ENCODE measurements at places on chromosomes 7 and 10.

GRCh38 chr7:117012696-117013095 is 59.4 kb downstream of the ST7 start:
- DNase-seq: no peak

DNA sequence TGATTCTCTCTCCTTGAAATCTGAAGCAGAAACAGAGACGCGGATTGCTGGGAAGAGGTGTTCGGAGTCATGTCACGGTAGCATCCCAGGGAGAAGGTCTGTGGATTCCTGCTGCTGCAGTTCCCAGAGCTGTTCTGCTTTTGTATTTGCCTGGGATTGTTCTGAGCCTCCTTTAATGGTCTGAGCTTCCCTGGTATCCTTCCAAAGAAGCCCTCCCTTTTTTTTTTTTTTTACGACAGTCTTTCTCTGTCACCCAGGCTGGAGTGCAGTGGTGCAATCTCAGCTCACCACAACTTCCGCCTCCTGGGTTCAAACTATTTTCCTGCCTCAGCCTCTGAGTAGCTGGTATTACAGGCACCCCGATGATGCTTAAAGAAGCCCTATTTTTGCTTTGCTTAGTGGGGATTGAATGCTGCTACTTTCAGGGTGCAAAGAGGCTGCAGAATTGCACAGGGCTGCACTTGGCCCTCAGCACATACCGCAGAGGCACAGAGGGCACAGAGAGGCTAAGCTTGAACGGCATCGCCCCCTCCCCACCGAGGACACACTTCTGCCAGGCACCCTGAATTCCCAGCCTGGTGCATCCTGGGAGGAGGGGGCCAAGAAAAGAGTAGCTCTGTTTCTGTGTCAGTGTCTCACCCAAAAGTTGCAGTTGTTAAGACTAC is 208.6 kb upstream of the GALNT17 start:
- no peak for DNase-seq

DNA sequence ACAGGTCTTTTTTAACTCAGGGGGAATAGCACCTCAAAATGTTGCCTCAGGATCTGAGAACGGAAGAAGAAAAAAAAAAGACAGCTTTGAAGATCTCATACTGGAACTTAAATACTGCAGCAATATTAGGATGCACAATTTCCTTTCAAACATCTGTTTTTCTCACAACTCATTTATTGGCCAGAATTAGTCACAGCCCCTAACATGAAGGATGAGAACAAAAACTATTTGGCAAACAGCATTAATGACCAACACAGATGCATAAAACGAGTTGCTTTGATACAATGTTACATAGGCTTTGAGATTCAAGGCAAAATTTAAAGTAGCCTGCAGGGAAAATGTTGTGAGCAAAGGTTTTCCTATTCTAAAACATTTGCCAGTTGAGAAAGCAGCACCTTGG is 36.5 kb downstream of the JMJD1C start:
- DNase-seq: no peak

DNA sequence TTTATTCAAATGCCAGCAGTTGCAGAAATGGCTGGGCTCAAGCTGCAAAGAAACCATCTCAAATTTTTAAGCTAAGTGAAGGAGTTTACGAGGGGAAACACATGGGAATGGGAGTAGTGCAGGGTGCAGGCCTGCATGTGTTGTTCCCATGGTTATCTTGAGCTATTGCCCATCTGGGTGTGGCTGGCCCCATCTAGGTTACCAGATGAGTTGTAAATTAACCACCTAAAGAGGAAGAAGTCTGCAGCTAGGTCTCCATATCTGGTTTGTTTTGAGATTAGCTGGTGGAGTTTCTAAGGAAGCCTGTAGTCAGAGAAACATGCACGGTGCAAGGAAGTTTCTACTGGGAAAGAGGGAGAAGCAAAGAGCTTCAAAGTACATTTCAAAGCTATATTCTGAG is 23.3 kb upstream of the STEAP2 start:
- DNase-seq: no peak

DNA sequence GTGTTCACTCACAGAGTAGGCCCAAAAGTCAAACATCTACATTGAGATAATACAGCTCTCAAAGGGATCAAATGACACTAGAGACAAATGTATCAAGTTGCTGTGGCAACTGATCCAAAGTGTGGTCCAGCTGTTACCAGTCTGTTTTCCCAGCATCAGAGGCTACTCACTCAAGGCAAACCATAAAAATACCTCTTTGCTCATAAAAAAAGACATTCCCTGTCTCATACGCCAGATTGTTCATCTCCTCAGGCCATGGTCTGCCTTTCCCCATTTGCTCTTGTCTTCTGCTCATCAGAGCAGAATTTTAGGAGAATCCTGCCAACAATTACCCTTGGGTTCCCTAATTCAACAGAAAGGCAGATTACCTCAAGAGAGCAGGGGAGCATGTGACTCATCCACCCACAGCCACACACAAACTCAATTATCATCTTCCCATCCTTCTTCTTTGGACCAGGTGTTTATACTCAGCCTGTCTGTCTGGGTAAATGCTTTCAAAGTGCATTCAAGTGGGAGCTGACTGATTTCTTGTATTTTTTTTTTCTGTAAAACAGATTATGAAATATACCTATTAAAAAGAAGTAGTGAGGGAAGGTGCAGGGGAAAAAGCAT is 226.5 kb upstream of the HPS1 start:
- DNase-seq: no peak

- no peak for DNase-seq
Observed at GRCh38 chr10:129048513-129048912, 418.5 kb upstream of the MGMT start.

DNA sequence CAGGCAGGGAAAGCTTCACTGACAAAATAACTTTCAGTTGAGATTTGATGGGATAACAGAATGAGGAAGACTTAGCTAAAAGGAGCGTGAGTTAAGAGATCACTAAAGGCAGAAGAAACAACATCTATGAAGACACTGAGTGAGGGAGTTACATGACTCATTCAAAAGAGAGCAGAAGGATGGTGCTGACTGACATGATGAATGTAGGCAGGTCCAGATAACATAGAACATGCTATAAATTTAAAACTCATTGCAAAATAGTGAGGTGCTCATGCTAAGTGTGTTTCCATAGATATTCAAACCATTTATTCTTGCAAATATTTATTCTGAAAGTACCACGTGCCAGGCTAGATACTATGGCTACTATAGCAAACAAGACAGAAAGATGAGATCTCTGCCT is 116.4 kb upstream of the DGKB start:
- no peak for DNase-seq

DNA sequence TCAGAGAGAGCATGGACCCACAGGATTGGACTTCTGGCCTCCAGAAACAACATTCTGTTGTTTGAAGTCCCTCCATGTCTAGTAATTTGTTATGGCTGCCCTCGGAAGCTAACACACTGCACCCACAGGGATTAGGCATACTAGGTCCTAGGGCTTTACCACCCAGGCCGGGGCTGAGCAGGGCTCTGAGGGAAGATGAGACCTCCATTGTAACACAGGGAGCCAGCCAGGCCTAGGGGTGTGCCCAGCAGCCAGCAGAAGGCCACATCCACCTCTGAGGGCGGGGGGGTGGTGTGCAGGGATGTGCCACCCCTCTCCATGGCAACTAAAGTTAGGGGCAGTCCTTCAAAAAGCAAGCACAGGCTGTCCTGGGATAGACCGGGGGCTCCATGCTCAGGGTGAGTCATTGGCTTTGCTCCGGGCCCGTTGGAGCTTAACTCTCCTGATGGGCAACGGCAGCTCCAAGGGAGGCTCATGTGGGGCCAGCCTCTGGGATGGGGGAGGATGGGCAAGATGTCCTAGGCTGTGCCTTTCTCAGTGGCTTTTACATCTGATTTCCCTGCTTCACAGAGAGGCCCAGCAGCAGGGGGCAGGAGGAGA is 96.6 kb upstream of the GPR26 start:
- DNase-seq: no peak

- DNase-seq: no peak
Observed at GRCh38 chr10:78913219-78914059, 155.3 kb upstream of the ZMIZ1 start.

- no peak for DNase-seq
Observed at GRCh38 chr10:55398497-55398882, 597.5 kb upstream of the PCDH15 start.

- no peak for DNase-seq
Observed at GRCh38 chr10:124123156-124123555, 29.8 kb upstream of the CHST15 start.

DNA sequence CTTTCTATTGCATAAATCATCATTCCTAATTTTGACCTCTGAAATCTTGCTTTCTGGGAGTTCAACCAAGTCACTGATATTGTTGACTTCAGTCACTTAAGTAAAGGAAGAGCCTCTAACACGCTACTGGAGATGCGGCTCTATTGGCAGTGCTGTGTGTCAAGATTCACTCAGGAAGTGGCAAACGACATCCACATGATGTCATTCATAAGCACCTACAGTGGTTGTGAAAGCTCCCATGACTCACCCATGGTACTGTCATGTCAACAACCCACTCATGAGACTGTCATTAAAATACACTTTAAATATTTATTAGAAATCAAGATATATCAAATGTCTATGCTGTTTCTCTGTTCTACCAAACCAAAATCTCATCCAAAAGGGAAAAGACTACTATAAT is 52.5 kb upstream of the LHFPL3 start:
- DNase-seq: no peak

- no peak for DNase-seq
Observed at GRCh38 chr7:124856299-124856888, 73.2 kb downstream of the POT1 start.

DNA sequence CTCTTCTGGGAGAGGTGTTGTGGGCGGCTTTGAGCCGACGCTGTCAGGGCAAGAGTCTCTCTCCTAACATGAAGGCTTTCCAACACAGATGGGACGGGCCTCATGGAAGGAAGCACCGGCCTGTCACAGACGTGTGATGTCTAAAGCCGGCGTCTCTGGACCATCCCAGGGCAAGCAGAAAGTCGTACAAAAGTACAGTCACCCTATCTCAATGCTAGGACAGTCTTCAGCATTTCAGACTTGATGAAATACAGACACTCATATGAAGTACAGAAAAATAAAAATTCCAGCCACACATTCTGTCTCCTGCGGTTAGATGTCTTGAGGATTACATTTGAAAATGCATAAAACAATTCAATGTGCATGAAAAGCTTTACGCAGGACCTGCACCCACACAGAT is 30.6 kb downstream of the CYP2W1 start:
- DNase-seq: no peak

DNA sequence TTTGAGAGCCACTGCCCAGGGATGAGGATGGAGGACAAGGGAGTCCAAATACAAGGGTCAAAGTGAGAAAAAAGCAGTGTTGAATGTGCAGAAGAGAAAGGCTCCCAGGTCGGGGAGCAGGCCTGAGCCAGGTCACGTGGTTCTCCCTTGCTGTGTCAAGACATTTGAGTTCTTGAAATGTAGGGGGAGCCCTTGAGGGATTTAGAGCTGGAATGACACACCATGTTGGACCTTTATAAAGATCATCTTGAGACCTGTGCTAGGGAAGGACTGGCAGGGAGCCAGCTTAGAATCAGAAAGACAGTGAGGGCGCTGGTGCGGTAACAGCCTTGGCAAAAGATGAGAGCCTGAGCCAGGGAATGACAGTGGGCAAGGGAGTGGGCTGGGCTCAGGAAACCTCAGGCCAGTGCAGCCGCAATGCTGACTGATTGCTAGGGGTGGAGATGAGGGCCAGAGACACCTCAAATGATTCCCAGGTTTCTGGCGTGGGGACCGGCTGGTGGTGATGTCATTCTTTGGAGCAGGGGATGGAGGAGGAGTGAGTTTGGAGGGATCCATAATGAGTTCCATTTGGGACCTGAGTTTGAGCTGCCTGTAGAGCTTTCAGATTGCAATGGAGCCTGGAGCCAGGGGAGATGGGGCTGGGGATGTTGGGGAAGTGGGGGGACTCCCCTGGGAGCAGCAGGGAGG is 120.1 kb downstream of the PTPN20 start:
- no peak for DNase-seq

DNA sequence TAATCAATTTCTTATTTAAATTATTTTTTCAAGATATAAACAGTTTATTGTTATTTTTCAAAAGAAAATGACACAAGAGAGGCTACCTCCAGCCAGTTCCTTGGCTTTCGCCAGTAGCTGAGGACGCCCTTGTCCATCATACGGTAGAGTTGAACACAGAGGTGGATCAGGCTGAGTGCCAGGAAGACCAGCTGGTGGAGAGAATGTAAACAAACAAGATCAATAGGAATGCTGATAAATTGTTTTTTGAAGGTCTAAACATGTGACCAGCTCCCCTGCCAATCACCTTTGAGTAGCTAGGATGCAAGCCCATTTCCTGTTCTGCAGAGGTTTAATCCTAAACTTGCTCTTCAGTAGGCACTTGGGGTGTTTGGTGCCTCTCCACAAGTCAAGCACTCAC is 138.9 kb downstream of the PKD1L1 start:
- no peak for DNase-seq

DNA sequence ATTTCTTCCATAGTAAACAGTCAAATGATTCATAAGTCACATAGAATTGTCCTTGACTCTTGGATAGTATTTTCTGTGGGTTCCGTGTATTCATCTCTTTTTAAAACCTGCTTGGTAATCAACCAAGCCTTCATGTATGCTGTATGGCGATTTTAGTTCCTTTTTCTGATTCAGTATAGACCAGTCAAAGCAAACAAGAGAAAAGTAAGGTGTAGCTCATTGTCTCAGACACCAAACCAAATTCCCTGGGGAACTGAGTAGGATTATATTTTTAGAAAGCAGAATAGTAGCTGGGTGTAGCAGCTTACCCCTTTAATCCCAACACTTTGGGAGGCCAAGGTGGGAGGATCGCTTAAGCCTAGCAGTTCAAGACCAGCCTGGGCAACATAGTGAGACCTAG is 240.5 kb downstream of the BBS9 start:
- no peak for DNase-seq

DNA sequence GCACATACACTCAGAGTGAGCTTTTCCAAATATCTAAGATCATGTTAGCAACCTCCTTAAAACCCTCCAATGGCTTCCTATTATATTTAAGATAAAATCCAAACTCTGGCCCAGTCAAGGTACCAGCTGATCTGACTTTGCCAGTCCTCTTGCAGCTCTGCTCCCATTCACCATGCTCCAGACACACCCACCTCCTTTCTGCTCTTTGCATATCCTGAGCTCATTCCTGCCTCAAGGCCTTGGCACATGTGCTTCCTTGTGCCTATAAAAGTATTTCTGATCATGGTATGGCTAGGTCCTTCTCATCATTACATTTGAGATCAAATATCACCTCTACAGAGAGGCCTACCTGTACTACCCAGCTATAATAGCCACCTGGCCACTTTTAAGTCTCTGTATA is 27.5 kb downstream of the XPNPEP1 start:
- DNase-seq: no peak

- DNase-seq: no peak
Observed at GRCh38 chr7:20513897-20514296, 101.6 kb upstream of the ABCB5 start.

DNA sequence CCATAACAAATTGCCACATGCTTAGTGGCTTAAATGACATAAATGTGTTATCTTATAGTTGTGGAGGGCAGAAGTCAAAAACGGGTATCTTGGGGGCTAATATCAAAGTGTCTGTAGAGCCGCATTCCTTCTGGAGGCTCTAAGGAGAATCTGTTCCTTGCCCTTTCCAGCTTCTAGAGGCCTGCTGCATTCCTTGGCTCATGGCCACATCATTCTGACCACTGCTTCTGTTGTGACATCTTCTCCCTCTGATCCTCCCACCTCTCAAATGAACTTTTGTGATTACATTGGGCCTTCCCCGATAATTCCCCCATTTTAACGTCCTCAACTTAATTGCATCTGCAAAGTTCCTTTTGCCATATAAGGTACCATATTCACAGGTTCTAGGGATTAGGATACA is 76.1 kb downstream of the CYP26A1 start:
- no peak for DNase-seq
